H1 (cell line): ENCODE measurements at places on chromosomes 11 and 22. TPM values are rescaled to one million over a fixed set of nuclear protein-coding genes. Genes with fewer than 3 reads are reported as not detected.

The CYP2D6 gene
- total RNA-seq, result 0.77 and 0.93 TPM in 2 replicates

The ACRV1 gene
- not detected in 2 replicates for total RNA-seq

The ISX gene
- not detected in 2 replicates for total RNA-seq

The KDM4E gene
- not detected in 2 replicates for total RNA-seq

The KBTBD4 gene
- total RNA-seq, result 12.0 and 14.0 TPM in 2 replicates

The CHRM4 gene
- 0.63 and 1.1 TPM in 2 replicates for total RNA-seq

The ATL3 gene
- 22.2 and 24.5 TPM in 2 replicates for total RNA-seq

The MYOD1 gene
- not detected in 2 replicates for total RNA-seq

The NPTXR gene
- total RNA-seq, result 5.8 and 6.4 TPM in 2 replicates

The LBHD1 gene
- 3.6 and 5.2 TPM in 2 replicates for total RNA-seq

The HPS4 gene
- total RNA-seq, result 32.9 and 35.2 TPM in 2 replicates

The ZNF215 gene
- 17.1 and 17.9 TPM in 2 replicates for total RNA-seq

The UPK3A gene
- total RNA-seq, result 0.35 TPM in 1 of 2 replicates, not detected in the other

The TSPO gene
- 19.2 and 19.9 TPM in 2 replicates for total RNA-seq

The LMO2 gene
- 2.0 and 2.7 TPM in 2 replicates for total RNA-seq

The RPS6KB2 gene
- total RNA-seq, result 41.0 and 43.9 TPM in 2 replicates

The KIAA1671 gene
- 22.6 and 23.9 TPM in 2 replicates for total RNA-seq

The ARVCF gene
- total RNA-seq, result 43.2 and 49.6 TPM in 2 replicates
